GM23248 (cell line): ENCODE measurements at places on chromosomes 12 and 14. TPM values are rescaled to one million over a fixed set of nuclear protein-coding genes. Genes with fewer than 3 reads are reported as not detected.

- DNase-seq = no peak
Measured at GRCh38 chr12:13431041-13431440, 234.5 kb downstream of the EMP1 start.

GRCh38 chr14:99605299-99605961, 1.4 kb upstream of the CCDC85C start:
- peak; percentile 82 for DNase-seq

DNA sequence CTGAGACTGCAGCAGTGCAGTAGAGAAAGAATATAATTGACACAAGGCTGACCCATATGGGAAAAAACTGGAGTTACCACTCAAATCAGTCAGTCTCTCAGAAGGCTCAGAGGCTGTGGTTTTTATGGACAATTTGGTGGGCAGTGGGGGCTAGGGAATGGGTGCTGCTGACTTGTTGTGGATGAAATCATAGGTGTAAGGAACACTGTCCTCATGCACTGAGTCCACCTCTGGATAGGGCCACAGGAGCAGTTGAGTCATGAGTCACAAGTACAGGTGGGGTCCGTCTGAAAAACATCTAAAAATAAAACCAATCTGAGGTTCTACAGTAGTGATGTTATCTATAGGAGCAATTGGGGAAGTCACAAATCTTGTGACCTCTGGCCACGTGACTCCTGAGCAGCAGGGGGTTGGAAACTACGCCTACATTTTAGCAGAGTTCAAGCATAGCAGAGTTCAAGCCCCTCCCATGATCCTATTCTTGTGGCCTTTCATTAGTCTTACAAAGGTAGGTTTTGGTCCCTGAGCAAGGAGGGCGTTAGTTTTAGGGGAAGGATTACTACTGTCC, 18.1 kb upstream of the SGPP1 start:
- no peak for DNase-seq

DNA sequence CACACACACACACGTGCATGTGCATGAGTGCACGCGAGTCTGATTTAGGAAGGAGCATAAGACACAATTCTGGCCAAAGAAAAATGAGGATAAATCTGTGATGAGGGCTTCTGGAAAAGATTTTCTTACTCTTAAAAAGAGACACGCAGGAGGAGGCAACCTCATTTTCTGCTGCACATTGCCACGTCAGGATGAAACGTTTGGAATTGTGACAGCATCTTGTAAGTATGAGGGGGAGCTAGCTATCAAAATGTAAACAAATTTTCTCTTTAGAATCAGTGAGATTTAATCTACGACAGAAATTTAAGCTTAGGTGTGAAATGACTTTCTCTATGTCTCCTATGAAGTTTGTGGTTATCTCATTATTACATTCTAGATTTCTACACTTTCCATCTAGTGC, 31.1 kb upstream of the NUBPL start:
- peak; percentile 61 for DNase-seq

- DNase-seq = peak; percentile 19
Measured at GRCh38 chr14:42057111-42057510, 450.4 kb downstream of the LRFN5 start.

The TSPAN19 gene
- 0.23 and 0.38 TPM in 2 replicates for polyA plus RNA-seq

DNA sequence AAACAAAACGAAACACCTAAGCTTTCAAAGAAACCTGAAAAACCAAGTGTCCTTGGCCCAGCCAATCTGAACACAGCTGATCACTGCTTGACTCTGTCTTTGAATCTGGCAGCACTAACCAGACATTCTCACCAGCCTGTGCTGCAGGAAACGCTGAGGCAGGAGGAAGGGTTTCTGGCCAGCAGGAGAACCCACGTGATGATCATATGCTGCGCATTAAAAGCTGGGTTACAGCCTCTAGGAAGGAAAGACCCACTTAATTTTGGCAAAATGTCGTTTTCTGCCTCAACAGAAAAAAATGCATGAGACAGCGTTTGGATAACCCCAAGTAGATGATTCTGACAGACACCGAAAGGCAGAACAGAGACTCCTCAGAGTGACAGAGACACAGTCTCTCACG, 9.8 kb downstream of the APPL2 start:
- DNase-seq = peak; percentile 98

GRCh38 chr12:68376901-68377300, 44.7 kb upstream of the MDM1 start:
- DNase-seq = no peak

DNA sequence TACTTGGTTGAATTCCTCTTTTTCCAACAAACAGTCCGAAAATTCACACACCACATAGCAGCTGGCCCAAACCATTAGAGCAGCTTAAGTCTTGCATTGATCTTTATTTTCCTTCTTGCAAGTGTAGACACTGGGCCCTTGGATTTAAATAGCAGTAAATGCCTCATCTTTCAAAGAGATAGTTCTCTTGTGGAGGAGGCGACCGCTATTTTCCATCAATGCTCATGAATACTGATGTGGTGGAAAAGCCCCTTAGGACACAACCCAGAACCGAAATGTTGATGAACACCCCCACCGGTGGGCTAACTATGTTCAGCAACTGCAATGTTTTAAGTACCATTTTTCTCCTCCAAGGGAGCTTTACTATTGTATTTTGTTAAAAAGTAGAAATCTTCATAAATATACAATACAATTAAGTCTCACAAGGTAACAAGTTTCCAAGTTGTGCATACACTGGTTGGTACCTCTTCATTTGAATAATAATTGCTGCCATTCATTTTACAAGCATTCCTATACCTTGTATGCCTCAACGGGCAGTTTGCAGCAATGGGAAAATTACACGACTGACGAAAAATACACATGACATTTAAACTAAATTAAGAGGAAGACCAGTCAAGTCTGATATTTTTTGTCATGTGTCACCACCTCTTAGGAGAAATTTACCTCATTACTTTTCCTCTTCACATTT, 18.0 kb downstream of the NIN start:
- no peak for DNase-seq
